RPMI7951 (cell line): ENCODE measurements at places on chromosomes 6 and 20. TPM values are rescaled to one million over a fixed set of nuclear protein-coding genes. Genes with fewer than 3 reads are reported as not detected.

Gene CASS4
- 2.2 and 2.5 TPM in 2 replicates for total RNA-seq

Gene GTSF1L
- total RNA-seq, result not detected in 2 replicates

DNA sequence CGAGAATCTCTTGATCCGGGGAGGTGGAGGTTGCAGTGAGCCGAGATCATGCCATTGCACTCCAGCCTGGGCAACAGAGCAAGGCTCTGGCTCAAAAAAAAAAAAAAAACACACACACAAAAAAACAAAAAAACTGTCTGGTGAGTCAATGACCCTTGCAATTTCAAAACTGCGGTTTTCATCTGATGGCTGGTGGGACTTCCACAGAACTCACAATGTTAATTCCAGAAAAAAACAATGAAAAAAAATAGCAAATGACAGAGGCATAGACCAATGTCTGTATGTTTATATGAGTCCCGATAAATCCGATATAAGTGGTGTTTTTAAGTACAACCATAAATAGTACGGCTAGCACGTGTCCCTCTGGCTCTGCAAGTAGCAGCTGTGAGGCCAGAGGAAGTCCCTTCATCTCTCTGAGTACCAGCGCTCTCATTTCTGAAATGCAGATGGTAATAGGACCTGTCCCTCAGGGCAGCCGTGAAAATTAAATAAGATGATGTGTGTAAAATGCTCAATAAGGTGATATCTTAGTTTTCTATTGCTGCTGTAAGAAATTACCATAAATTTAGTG, 21.9 kb upstream of the PTPN1 start:
- DNase-seq, result peak; percentile 70

GRCh38 chr6:73308712-73309534, 45.2 kb downstream of the DPPA5 start:
- DNase-seq, result no peak

GRCh38 chr20:45727044-45727443, 4.9 kb downstream of the SPINT4 start:
- peak; percentile 32 for DNase-seq

- no peak for DNase-seq
These were observed 106.9 kb downstream of the ZFP64 start for GRCh38 chr20:52084727-52085126.

Gene CLVS2
- total RNA-seq, result not detected in 2 replicates

Gene SCUBE3
- total RNA-seq, result 0.10 and 0.24 TPM in 2 replicates

Gene PI3
- total RNA-seq, result not detected in 2 replicates
